Umbilical cord (tissue), 2 donors: ENCODE measurements at places on chromosomes 1 and 21. TPM values are rescaled to one million over a fixed set of nuclear protein-coding genes. Genes with fewer than 3 reads are reported as not detected.

DNA sequence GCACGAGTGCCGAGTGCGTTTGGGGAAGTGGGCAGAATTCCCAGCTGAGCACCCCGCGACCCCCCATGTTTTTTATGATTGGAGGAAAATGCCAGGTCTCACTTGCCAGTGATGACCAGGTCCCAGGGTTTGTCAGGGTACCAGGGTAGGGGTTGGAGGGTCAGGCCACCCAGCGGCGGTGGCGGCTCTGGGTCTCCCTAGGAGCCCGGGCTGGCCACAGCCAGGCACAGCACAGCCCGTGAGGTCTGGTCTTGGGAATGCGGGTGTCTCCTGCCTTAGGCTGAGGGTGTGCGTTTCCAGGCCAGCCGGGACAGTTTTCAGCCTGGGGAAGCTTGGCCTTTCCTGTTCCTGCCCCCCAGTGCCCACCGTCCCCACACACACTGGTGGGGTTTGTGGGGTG is 22.7 kb downstream of the PRKCZ start:
- no peak for DNase-seq

GRCh38 chr1:204915861-204916495 is 45.3 kb downstream of the NFASC start:
- no peak for DNase-seq

GLUL gene
- 496 TPM for total RNA-seq

- no peak for DNase-seq
Observed at GRCh38 chr1:5827516-5827915, 164.7 kb downstream of the NPHP4 start.

DNA sequence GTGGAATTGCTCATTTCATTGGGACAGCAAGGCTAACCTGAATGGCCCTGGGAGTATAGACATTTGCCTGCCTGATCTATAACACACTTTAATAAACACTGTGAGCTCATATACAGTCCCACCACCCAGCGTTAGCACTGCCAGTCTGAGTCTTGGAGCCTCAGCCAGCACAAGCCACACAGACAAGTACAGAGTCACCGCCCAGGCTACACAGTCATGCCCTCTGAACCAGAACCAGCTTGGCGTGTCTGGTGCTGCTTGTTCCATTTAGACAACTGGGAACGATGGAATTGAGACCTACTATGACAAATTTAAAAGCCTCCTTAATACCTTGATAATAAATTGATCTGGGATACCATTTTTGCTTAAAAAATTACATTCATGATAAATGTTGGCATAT is 31.6 kb downstream of the NID1 start:
- DNase-seq, result no peak

GRCh38 chr1:180053594-180054567 is 99.3 kb downstream of the CEP350 start:
- no peak for DNase-seq

CD1B gene
- total RNA-seq, result 1.2 TPM

GRCh38 chr1:172815740-172816139 is 156.8 kb downstream of the FASLG start:
- DNase-seq, result no peak

PKP1 gene
- total RNA-seq, result 21.9 TPM

DNA sequence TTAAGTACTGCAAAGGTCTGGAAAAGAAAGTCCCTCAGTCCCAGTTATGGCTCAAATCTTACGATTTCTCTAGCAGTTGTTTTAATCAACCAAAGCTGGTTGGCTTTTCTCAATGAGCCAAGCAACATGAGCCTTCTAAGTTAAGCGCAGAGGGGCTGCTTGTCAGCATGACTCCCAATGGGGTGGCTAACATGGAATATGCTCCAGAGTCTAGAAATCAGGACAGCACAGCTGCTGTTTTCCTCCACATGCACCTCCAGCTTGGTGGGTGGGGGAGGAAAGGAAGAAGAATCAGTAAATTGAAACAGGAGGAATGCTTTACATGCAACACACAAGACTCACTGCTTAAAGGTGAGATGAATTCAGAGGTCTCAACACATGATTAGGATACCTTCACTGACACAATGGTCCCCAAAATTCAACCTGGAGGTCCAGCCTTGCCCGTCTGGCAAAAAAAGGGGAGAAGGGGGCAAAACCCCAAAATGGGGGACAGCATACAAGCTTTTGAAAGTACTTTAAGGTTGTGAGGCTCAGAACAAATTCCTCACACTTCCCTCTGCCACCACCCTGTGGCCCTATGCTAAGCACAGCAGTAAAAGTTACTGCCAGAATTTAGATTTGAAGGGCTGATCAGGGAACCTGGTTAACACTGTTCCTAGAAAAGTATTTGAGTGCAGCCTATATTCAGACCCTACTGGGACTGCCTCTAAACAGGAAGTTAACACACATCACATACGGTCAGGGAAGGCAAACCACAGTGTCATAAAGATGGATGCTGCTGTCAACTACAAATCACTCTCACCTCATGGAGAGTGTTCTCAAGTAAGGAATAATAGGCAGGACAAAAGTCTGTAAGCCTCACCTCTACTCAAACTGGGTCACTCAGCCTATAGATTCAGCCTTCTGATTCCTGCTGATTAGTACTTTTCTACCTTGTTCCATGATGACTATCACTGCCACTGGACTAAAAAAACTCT is 2.6 kb downstream of the GATAD2B start:
- DNase-seq, result peak; percentile 6

GRCh38 chr1:205827623-205828022 is 14.6 kb upstream of the SLC41A1 start:
- DNase-seq, result no peak

GRCh38 chr1:244796719-244797406 is 38.6 kb upstream of the COX20 start:
- peak; percentile 67 for DNase-seq

RPS6KC1 gene
- 45.5 TPM for total RNA-seq

GRCh38 chr1:64019818-64020217 is 183.6 kb upstream of the UBE2U start:
- peak; percentile 78 for DNase-seq

DNA sequence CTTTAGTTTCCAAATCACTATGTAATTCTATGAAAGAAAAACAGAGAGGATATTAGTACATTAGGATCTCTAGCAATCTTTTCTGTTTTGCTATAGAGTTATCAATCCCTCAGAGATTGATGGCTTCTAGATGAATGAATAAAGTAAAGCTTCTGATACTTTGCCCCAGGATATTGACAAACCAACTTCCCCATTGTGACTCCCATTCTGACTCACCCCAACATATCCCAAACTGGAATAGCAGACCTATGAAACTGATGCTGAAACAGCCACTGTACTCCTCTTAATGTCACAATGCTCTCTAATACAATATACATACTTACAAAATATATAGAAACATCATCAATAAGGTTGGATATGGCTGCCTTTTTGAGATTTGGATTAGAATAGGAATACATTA is 442.1 kb upstream of the NR5A2 start:
- no peak for DNase-seq

DNA sequence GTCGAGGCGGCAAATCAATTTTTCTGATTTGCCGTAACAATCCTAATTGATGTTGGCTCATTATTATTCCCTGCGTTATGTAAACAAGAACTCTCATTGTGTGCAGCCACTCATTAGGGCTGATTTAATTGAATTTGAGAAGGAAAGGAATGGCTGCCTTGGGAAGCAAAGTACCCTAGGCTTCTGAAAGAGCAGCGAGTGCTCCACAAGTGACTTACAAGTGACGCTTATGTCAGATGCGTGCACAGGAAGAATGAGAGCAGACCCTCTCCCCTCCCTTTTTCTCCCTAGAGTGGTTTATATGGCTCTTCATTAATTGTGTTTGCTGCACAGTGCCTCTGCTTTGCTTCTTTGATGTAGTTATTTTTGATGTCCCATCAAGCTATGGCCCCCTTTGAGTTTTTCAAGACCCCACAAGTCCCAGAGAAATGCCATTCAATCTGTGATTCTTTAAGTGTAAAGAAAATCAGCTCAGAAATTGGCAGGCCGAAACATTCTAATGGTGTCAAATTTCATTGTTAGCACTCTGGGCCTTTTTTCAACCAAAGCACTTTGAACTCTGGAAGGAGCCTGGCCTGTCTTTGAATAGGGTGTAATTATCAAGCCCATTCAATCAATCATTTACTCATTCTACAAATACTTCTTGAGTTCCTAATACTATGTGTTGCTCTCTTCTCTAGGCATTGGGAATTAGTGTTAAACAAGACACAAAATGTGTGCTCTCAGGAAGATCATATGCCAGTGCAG is 86.8 kb upstream of the VAV3 start:
- no peak for DNase-seq

CFHR4 gene
- not detected for total RNA-seq

GRCh38 chr1:60866226-60866900 is 216.0 kb upstream of the NFIA start:
- no peak for DNase-seq

- DNase-seq, result peak; percentile 65
Observed at GRCh38 chr21:44454747-44455523, at the start of gene LRRC3. Gene LRRC3, plus strand, starts transcription at chr21:44455510. Its CDS starts 1,135 bp downstream, at chr21:44456645.

GRCh38 chr21:37366482-37367316 is at the start of gene DYRK1A:
Gene DYRK1A, plus strand, starts transcription at chr21:37366773. Its CDS starts 53,602 bp downstream, at chr21:37420375.
- peak; percentile 100 for DNase-seq

GRCh38 chr1:38559446-38560165 is 300.0 kb downstream of the RRAGC start:
- peak; percentile 31 for DNase-seq

DNA sequence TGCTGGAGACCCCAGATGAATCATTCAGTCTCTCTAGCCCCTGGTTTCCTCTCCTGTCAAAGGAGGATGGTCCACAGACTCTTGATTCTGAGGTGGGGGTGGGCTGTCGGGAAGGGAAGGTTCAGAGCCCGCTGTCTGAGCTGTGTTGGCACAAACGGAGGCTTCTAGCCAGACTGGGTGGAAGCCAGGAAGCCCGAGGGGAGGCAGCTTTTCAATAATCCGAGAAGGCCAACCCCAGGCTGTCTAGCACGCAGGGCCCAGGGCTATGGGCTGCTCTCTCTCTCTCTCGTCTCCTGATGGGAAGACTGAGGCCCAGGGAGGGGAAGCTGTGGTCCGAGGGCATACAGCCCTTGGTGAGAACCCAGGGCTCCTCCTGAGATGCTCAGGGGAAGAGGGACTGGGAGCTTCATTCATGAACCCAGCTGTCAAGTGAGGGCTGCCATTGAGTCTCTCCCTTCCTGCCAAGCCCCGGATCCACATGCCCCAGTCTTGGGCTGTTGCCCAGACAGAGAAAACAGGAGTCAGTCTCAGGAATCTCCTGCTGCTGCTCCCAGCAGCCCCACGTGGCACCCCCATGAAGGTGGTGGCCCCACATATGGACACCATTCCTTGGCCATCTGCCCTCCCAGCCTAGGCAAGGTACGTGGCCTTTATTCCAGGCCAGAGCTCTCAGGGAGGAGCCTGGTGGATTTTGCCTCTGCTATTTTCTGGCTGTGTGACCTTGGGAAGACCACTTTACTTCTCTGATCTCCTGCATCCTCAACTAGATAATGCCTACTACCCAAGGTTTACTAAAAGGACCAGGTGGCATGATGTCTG is 44.4 kb downstream of the RAP1GAP start:
- DNase-seq, result no peak

DNA sequence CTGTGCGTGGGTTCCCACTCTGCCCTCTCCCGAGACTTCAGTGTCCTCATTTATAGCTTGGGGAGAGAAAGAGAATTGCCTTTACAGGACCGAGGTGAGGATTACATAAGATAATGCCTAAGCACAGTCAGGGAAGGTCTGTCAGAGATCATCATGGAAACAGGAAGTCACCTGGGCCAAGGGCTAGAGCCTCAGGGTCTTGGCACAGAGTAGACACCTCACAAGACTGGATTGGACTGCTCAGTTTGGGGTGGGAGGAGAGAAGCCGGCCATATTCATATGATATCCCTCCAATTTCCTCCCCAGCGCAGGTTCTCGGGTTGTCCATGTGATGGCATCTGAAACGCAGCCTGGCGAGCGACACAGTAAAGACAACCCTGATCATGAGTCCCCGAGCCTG is 3.8 kb downstream of the CNR2 start:
- DNase-seq, result no peak

DNA sequence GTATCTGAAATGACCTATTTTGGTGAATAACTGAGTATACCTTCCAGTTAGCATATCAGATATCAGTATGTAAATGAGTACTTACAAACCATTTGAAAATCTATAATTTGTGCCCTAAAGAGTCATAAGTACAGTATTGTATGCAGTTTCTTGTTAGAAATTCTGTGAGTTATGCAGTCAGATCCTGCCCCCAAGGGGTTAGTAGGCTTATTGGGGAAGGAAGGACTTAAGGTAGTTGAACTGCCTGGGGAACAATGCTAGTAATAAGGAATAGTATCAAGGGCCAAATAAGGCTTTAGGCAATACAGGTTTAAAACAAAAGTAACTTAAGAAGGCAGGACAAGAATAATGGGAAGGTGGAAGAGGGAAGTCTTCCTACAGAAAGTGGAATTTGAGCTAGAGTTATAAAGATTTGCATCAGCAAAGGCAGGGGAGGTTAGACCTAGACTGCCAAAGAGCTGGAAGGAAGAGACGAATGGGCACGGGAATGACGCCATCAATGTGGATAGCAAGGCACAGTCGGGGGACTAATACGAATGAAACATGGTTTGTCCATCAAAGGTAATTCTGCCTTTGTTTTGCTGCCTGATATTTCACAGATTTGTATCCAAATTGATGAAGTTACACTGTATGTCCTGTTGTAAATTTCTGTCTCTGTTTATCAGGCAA is 182.9 kb upstream of the DPYD start:
- DNase-seq, result no peak

DNA sequence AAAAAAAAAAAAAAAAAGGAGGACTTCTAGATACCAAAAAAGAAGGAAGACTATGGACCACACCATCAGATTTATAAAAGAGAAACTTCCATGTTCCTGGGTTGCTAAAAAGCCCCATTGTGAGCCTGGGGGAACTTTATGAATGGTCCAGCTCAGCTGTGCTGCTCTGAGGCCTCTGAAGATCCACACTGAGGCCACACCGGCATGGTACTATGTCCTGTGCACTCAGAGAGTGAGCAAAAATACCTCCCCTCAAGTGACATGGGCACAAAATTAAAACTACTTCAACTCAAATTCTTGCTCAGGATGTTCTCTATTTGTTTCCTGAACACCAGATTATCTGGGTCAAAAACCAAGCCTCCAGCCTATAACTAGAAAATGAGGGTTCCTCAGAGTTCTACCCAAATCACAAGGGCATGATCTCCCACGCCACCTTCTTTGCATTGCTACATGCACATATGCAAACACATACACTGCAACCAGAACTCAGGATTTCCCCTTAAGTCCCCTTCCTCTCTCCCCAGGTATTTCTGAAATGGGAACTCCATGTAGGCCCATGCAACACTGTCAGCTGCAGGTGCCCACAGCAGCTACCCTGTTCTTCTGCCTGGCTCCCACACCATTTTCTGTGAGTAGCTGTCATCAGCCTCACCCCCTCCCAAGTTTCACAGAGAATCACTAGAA is 94.4 kb downstream of the SH3GLB1 start:
- DNase-seq, result no peak

OLIG2 gene
- total RNA-seq, result not detected

SPRR1B gene
- not detected for total RNA-seq

DNA sequence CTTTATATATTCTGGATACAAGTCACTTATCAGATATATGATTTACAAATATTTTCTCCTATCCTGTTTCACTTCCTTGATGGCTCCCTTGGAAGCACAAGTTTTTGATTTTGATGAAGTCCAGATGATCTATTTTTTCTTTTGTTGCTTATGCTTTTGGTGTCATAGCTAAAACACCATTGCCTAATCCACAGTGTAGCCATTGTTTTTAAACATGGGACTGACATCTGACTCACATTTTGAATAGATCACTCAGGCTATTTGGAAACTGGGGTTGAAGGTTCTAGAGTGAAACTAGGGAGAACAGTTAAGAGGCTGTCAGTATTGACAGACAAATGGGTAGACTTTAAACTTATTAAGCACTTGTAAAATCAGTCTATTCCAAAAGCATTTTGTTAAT is 16.6 kb downstream of the AK4 start:
- no peak for DNase-seq

- no peak for DNase-seq
Observed at GRCh38 chr1:110878591-110878990, 5.6 kb downstream of the CD53 start.

PLEKHG5 gene
- 17.1 TPM for total RNA-seq
